ENCODE measurements at places on chromosomes 4 and X.

DNA sequence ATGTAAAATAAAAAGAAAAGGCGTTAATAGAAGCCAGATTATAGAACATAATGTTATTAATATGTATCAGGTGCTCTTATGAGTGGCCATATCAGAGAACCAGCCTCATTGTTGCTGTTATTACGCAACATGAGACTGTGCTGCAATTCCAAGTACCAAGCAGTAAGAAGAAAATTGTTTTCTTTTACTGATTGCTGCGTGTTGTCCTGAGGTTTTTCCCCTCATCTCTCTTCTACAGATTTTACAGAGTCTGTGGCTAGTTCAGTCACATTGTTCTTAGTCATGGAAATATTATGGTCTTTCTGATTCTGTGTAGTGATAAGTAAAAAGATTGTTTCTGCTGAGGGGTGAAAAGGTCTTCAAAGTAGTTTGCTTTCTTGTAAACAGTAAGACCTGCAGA lies 55.9 kb downstream of the NPNT start:
- no peak for DNase-seq

DNA sequence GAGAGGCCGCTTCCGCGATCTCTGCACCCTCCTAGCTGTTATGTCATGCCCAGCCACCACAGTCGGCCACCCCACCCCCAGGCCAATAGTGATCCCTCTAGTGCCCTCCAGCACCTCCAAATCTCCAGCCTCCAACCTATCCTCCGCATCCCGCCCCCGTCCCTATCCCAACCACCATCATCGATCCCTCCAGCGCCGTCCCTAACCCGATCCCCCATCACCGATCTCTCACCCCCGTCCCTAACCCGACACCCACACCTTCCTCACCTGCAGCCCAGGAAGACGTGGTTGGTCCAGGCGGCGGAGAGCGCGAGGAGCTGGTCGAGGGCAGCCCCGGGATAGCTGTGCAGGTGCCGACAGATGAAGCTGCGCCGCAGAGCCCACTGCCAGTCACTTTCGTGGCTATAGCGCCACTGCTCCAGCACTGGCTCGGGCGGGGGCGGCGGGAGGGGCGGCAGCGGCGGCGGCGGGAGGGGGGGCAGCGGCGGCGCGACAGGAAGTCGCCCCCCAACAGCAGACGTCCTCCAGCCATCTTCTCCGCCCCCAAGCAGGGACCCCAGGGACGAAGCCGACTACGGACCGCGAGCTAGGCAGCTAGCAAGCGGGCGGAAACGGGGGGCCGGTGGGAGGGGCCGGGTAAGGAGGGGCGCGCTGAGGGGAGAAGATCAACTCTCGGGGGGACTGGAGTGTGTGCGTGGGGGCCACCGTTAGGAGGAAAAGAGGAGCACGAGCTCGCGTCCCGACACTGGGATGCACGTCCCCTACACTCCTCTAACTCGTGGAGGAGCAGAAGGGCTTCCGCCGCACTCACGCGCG lies 552 bp downstream of the NKRF start:
- DNase-seq = peak; percentile 4

- DNase-seq = no peak
Observed at GRCh38 chr4:46432923-46433322, 43.0 kb upstream of the GABRA2 start.

DNA sequence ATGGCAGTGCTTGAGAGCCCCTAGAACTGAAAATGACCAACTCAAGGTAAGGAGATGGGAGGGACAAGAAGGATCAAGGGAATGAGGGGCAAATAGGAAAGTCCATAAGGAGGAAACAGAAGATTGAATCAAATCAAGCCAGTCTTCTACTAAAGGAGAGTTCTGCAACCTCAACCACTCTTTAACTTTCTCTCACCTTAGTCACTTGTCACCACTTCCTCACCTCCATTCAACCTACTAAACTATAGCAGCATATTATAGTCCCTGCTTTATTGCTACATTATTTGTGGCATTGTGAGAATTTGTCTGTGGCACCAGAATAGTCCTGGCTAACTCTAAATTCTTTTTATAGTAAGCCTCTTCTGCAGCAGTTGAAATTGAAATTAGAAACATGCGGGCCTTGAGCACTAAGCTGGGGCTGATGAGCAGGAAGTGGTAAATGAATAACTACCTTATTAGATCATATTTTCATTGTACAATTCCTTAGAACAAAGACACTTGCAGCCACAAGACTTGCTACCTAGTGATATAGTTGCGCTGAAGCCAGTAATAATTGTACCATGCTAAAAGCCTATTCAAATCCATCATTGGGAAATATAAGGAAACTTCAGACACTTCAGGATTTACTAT lies 336.9 kb downstream of the ZNF674 start:
- DNase-seq = no peak

DNA sequence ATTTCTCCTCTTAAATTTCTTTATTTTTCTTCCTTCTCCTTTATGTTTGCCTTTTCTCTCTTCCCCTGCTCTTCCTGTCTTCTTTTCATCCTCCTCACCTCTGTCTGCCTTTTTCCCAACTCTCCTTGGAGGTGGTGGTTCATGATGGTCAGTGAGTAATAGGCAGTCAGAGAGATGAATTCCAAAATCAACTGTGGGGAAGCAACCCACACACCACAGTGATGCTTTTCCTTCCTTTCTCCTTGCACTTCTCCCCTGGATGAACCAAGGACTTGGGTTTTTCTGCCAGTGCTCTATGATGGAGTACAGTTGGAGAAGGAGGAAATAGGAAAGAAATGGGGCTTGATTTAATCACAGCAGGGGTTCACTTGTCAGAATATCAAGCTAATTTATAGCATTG lies 153.8 kb downstream of the DCK start:
- no peak for DNase-seq

DNA sequence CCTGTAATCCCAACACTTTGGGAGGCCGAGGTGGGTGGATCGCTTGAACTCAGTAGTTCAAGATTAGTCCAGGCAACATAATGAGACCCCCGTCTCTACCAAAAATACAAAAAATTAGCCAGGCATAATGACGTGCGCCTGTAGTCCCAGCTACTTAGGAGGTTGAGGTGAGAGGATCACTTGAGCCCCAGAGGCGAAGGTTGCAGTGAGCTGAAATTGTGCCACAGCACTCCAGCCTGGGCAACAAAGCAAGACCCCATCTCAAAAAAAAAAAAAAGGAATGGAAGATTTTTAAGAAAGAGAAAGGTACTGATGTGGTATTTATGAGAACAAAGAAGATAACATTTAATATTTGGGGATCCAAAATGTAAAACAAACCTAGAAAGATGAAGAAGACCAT lies 27.0 kb upstream of the NMU start:
- DNase-seq = no peak

- DNase-seq = no peak
Observed at GRCh38 chr4:136750897-136751296, 781.4 kb downstream of the PCDH18 start.

GRCh38 chr4:88054901-88055300 lies 47.5 kb downstream of the PKD2 start:
- DNase-seq = no peak

GRCh38 chrX:17553469-17553868 lies 178.5 kb downstream of the NHS start:
- no peak for DNase-seq

- no peak for DNase-seq
Observed at GRCh38 chr4:72326692-72327632, 242.1 kb downstream of the ADAMTS3 start.

GRCh38 chr4:121253961-121254360 lies 89.8 kb upstream of the TNIP3 start:
- DNase-seq = no peak

DNA sequence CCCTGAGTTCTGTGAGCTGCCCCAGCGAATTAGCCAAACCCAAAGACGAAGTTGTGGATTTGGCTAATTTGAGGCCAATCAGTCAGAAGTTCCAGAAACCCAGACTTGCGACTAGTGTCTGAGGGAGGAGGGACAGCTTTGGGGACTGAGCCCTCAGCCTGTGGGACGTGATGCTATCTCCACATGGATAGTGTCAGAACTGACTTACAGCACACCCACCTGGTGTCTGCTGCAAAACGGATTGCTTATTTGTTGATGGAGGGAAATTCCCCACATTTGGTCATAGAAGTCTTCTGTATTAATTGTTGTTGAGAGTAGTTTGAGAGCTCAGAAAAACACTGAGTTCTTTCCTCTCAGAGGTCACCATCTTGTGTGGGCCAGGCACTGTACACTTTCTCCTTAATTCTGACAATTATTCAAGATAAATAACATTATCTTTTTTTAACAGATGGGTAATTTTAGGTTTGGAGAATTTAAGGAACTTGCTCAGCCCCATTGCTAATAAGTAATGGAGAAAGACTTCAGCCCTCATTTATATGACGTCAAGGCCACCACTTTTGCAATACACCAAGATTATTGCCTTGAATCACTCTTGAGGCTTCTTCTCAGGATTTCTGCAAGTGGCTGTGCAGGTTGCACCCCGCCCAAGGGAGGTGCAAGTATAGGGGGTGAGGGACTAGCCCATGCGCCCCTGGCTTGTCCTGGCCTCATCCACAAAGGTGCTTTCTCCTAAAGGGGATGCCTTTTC lies 16.7 kb downstream of the CLRN2 start:
- no peak for DNase-seq

GRCh38 chr4:60981534-60981933 lies 218.6 kb upstream of the ADGRL3 start:
- no peak for DNase-seq

All from NCI-H2107 (cell line).